ENCODE measurements at places on chromosomes 7 and 10.

- no peak for DNase-seq
Observed at GRCh38 chr10:103991393-103992128, 24.6 kb downstream of the SLK start.

GRCh38 chr7:157044147-157044687 lies 33.8 kb upstream of the MNX1 start:
- DNase-seq, result no peak

GRCh38 chr10:11225935-11226334 lies 208.3 kb downstream of the CELF2 start:
- DNase-seq, result no peak

DNA sequence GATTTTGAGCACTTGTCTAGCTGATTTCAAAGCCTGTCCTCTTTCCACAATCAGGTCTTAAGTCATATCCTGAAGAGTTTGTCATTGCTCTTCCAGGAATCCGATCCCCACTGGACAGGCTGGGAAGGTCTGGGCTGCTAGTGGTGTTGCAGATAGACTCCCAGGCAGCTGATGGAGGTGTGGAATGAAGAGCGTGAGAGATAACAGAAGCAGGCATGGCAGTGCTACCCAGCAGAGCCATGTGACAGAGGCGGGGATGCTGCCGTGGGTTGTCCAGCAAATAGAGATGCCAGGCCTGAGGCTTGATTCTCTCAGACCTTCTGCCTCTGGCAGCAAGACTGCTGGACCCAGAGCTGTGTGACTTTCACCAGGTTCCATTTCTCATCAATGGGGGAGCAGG lies 116.5 kb upstream of the EEPD1 start:
- no peak for DNase-seq

DNA sequence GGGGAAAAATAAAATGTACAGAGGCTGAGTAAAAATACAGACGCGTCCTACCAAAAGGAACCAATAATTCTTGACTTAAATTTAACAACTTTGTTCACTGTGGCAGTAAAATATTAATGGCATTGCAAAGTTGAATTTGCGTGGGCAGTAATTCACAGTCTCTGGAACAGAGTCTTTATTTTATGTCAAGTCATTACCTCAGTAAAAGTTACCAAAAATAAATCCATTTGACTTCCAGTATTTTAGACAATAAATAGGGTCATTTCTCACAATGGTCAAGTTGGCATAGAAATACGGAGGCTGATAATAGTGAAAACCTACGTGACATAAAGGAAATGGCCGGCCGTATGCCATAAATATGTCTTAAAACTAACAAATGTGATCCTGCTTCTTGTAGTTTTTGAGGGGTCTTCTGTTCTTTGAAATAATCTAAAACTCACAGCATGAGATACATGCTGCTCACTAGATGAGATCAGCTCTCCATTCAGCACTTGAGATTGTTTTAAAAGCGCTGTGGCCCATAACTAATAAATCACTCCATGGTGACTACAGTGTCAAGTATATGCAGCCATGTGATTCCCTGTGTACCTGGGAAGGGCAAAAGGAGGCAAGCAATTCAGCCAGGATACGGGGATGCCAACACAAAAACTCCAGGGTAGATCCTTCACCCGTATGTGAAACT lies 75.3 kb downstream of the DOCK4 start:
- DNase-seq, result no peak

DNA sequence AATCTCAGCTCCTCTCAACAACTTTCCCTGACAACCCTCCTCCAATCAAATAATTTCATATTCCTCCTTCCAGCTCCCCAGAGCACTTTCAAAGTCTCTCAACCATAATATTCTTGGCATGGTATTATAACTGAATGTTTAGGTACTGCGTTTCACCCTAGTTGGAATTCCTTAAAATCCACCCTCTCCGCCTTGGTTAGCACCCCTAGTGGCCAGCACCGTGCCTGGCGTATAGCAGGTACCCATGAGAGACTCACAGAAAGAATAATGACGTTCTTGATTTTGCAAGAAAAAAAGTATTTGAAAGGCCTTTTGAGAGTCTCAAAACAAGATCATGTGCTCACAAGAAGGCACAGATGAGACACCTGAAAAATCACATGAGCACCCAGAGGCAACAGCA lies 50.9 kb downstream of the GLI3 start:
- no peak for DNase-seq

Data from dorsolateral prefrontal cortex (tissue), 122 donors.